ENCODE measurements at places on chromosomes 1 and 21. TPM values are rescaled to one million over a fixed set of nuclear protein-coding genes. Genes with fewer than 3 reads are reported as not detected.

S100A7A gene
- total RNA-seq: not detected

MUL1 gene
- 45.0 TPM for total RNA-seq

OVAAL gene
- 1.5 TPM for total RNA-seq

B3GALT6 gene
- 7.5 TPM for total RNA-seq

C8A gene
- total RNA-seq: not detected

PLXNA2 gene
- 12.1 TPM for total RNA-seq

C1orf74 gene
- total RNA-seq: 2.0 TPM
